ENCODE measurements at places on chromosomes 7 and 10.
A peak's percentile ranks its signal among the peaks of the same experiment; 100 is the strongest.

DNA sequence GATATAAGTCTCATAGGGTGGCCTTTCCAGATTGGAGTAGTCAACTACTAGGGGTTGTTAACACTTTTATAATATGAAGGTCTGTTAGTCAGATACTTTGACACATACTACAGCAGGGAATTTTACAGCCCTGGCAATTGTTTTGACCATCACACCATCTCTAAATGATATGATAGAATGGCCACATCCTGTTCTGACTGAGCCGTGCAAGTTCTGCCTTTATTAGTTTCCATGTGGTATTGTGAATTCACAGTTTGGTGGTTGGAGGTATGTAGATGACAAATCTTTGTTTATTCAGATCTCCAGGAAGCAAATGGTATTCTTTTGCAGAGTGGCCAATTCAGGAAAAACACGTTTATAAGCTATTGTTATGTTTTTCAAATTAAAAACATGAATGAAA is 83.0 kb downstream of the NRG3 start:
- no peak for ATAC-seq

DNA sequence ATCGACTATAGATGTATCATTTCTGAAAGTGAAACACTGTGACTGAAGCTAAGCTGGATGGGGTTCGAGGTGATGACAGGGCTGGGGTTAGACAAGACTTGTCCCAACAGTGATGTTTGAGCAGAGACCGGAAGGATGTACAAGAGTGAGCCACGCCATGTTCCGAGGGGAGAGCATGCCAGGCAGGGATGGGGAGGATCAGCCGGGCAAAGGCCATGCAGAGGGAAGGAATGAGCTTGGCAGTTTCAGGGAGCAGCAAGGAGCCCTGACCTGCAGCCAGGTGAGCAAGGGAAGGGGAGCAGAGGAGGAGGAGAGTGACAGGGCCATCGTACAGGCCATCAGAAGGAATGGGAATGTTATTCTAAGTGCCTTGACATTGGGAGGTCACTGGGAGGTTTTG is 114.9 kb upstream of the GPR26 start:
- no peak for ATAC-seq

GRCh38 chr10:26219676-26220075 is 3.1 kb downstream of the GAD2 start:
- no peak for ATAC-seq

DNA sequence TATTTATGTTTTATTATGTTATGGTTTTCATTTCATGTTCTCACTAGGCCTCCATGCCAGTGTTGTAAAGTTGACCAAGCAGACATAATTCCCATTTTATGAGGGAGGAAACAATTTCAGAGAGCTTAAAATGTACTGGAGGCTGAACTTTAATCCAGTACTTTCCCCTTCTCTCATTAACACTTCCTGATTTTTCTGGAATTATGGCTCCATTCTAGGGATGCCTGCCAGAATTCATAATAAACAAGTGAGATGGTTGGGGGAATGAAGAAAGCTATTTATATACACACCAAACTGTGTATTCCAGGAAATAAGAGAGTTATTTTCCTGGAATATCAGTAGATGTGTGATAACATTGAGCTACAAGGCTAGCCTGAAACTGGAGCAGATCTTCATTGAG is 6.9 kb downstream of the TMEM236 start:
- no peak for ATAC-seq

GRCh38 chr10:129320340-129320739 is 146.7 kb upstream of the MGMT start:
- ATAC-seq = no peak

DNA sequence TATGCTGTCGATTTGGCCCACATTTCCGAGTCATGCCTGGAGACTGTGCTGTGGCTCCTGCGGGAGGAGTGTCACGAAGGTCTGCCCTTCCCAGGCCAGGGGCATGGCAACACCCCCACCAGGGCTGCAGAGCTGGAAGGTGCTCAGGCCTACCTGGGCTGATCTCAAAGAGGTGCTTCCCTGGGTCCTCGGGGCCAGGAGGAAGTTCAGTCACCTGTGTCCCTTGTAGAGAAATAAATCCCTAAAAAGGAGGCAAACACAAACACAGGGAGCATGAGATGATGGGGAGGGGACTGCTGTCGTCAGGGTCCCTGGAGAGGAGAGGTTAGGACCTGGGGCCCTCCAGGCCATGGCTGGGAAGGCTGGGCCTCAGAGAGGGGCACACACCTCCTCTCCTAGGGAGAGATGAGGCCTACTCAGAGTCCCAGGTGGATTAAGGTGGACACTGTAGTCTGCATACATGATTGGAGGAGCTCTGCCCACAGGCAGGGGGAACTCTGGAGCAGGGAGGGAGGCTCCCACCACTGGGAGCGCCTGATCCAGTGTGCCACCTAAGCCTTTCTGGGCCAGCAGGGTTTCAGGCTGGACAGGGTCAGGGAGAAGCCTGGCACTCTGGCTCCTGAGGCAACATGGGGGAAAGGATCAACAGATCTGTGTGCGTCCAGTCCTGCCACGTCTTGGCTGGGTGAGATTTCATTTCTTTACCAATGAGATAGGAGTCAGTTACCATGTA is 49.4 kb downstream of the ARHGAP22 start:
- no peak for ATAC-seq

- no peak for ATAC-seq
These were observed 136.2 kb downstream of the TCF7L2 start for GRCh38 chr10:113086282-113086681.

GRCh38 chr10:59753267-59753666 is at the start of gene MRLN:
Gene MRLN, minus strand, starts transcription at chr10:59753455.
- ATAC-seq = no peak

DNA sequence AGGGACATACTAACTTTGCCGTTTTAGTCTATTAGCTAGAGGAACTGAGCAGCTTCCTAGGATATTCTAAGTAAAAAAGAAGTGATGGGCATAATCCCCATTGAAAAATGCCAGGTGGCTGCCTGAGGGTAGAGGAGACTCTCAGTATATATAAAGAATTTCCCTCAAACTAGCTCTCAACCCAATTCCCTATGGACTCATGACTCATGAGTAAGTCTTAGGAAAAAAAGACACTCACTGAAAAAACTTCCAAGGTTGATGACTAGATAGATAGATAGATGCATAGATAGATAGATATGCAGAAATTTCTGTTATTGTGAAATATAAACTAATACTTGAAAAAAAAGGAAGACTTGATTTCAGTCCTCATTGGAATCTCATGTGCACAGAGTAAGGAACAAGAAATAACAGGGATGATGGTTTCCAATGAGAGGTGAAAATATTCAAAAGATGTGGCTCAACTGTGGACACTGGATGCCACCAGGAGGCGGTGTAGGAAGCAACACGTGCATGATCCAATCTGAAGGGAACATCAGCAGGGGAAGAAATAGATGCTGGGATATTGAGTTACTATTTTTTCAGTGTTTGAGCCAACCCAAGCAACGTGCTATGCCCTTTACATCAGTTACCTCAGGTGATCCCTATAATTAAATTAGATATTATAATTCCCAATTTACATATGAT is 711.0 kb upstream of the LRRTM3 start:
- ATAC-seq = no peak

GRCh38 chr10:31100115-31100601 is 68.5 kb upstream of the ZNF438 start:
- ATAC-seq = no peak

DNA sequence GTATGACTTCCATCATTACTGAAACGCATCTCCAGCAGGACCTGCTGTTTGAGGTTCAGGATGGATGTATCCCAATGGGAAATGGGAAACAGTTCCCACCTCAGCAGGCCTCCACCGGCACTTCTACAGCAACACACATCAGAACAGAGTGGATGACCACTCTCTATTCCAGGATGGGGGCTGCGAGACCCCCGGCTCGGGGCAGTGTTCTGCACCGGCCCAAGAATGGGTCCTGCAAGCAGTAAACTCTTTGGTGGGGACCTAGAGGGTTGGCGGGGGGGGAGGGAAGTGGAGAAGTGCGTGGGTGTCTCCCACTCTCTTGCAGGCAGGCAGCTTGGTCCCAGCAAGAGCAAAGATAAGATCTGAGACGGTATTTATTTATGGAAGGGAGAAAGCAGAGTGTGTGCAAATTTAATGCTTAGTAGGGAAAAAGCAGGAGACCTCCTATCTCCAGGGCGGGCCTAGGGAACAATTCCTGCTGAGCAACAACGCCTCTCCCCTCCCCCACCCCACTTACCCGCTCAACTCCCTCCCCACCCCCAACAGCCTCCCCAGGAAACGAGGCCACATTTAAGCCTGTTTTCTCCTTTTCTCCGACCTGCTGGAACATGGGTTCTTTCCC is 4.0 kb downstream of the SFMBT2 start:
- no peak for ATAC-seq

- no peak for ATAC-seq
These were observed 42.8 kb downstream of the CPXM2 start for GRCh38 chr10:123848564-123849457.

- no peak for ATAC-seq
These were observed 81.2 kb downstream of the MKX start for GRCh38 chr10:27664461-27664860.

DNA sequence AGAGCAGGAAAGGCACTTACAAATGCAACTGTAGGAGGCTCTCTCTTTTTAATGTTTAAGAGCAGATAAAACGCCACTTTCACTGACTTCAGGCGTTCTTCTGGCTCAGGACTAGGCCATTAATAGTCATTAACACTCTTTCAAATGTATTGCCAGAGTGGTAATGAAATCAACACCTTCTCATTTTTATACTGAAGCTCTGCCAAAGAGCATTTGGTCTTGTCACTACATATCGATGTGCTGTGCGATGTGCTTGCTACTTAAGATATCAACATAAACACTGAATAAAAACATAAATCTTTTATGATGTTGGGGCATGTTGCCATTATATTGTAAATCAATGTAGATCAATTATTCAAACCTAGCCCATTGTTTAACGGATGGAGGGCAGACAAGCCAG is 634.7 kb downstream of the ARL4A start:
- ATAC-seq = no peak

DNA sequence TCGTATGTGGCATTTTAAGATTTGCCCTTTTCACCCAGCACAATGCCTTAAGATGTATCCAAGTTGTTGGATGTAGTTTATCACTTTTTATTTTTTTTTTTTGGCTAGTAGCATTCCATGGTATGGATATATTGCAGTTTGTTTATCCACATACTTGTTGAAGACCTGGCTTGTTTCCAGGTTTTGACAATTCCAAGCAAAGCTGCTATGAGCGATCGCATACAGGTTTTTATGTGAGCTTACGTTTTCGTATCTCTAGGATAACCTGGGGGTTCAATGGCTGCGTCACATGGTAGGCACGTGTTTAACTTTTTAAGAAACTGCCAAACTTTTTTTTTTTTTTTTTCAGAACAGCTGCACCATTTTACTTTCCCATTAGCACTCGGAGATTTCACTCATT is 32.2 kb downstream of the BAIAP2L1 start:
- ATAC-seq = no peak

GRCh38 chr10:37379991-37380390 is 254.6 kb downstream of the ANKRD30A start:
- no peak for ATAC-seq

GRCh38 chr10:110918643-110919348 is at the start of gene BBIP1:
Gene BBIP1, minus strand, starts transcription at chr10:110919180. Its CDS starts 1,023 bp downstream, at chr10:110918157.
- ATAC-seq = peak; percentile 96

- ATAC-seq = no peak
These were observed 24.3 kb downstream of the DENND2A start for GRCh38 chr7:140616328-140616727.

- no peak for ATAC-seq
These were observed 34.6 kb downstream of the PPP1R9A start for GRCh38 chr7:94941844-94942632.

- ATAC-seq = no peak
These were observed 313.8 kb upstream of the ADARB2 start for GRCh38 chr10:2051108-2051507.

All from stimulated activated memory B cell treated with anti-CD40 and anti-IgM and Interleukin-4, amounts not matched to agents 10 μg/mL and 1 μg/mL and 100 μg/mL, for 72 hours (primary cell).